Activated CD4-positive, alpha-beta T cell treated with anti-CD3 and anti-CD28 coated beads, Interleukin-2, amount 50 U/mL, for 24 hours (primary cell): ENCODE measurements at places on chromosomes 2 and 18.

- DNase-seq: no peak
These were observed 663.3 kb upstream of the CHAC2 start for GRCh38 chr2:53104263-53104662.

DNA sequence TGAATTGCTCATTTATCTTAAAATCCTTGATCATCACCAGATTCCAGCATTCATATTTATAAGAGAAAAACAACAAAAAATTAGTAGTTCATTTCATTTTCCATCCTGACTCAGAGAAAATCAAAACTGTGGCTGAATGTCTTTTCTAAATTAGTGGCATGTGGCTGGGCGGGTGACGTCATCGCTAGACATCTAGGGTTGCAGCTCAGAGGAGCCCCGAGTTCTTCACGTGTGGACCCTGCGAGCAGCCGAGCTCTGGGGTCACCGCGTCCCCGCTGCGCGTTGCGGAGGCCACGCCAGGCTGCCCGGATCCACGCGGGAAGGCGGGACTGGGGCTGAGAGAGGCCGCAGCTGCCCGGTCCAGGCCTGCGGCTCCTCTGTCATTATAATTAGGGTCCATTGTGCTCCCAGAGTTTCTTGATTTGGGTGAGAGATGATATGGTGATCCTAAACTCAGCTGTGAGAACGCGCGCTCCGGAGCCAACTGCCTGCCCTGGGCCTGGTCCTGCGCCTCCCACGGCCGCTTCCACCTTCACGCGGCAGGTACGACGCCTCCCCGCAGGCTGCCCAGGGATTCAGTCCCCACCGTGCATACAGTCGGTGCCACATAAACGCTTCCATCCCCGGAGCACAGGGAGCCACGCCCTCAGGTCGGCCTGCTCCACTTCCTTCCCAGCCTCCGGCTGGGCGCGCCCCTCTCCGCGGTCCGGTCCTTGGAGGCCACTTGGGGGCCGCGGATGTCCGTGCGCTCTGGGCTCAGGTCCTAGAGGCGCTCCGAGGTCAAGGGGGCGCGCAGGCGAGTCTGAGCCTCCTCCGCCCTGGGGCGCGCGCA is 56.5 kb downstream of the TMEM18 start:
- no peak for DNase-seq

- DNase-seq: no peak
These were observed 359.3 kb downstream of the KIAA1328 start for GRCh38 chr18:37188016-37188791.

DNA sequence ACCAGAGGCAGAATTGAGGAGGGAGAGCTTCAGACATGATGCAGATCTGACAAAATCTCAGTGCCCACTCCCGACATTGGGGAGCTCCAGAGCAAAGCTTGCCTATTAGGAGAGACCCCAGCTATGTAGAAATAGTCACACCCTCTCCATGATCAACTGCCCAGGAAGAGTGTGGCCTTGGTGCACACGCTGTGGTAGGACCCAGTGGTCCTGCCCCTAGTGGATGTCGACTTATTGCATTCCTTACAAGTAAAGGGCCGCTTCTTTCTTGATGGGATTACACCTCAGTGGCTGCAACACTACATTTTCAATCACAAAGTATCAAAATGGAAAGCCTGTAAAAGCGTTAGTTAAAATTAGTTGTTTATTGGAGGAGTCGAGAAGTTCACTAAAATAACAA is 64.2 kb downstream of the VRK2 start:
- no peak for DNase-seq

- DNase-seq: no peak
These were observed 368.8 kb upstream of the CDH19 start for GRCh38 chr18:66972681-66973080.

DNA sequence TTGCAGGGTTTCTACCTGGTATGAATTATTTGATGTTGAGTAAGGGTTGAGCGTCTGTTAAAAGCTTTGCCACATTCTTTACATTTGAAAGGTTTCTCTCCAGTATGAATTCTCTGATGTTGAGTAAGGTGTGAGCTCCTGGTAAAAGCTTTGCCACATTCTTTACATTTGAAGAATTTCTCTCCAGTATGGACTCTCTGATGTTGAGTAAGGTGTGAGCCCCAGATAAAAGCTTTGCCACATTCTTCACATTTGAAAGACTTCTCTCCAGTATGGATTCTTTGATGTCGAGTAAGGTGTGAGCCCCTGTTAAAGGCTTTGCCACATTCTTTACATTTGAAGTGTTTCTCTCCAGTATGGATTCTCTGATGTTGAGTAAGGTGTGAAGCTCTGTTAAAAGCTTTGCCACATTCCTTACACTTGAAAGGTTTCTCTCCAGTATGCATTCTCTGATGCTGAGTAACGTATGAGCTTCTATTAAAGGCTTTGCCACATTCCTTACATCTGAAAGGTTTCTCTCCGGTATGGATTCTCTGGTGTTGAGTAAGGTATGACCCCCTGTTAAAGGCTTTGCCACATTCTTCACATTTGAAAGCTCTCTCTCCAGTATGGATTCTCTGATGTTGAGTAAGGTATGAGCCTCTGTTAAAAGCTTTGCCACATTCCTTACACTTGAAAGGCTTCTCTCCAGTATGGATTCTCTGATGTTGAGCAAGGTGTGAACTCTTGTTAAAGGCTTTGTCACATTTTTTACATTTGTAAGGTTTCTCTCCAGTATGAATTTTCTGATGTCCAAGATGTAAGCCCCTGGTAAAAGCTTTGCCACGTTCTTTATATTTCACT is 27.1 kb downstream of the ZNF519 start:
- no peak for DNase-seq

DNA sequence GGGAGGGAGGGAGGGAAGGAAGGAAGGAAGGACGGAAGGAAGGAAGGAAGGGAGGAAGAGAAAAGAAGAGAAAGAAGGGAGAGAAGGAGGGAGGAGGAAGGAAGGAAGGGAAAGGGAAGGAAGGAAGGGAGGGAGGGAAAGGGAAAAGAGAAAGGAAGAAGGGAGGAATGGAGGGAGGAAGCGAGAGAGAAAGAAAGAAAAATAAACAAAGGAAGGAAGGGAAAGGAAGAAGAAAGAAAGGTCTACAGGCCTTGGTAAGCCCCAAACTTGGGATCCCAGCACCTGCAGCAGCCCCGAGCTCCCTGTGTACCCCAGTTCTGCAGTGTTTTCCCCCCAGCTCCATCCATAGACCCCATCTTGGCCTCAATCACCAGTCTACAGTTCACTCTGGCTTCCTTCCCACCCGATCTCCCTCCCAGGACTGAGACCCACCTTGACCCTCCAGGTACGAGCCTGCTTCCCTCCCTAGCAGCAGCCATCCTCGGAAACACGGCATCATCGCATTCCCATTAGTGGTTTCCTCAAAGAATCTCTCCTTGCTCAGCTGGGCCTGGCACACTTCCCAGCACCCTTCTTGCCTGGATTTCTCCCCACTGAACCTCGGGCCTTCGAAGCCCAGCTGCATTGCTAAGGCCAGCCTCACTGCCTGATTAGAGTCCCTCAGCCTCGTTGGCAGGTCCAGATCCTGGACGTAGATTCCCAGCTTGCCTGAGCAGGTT is 46.1 kb upstream of the SH3BP4 start:
- no peak for DNase-seq

DNA sequence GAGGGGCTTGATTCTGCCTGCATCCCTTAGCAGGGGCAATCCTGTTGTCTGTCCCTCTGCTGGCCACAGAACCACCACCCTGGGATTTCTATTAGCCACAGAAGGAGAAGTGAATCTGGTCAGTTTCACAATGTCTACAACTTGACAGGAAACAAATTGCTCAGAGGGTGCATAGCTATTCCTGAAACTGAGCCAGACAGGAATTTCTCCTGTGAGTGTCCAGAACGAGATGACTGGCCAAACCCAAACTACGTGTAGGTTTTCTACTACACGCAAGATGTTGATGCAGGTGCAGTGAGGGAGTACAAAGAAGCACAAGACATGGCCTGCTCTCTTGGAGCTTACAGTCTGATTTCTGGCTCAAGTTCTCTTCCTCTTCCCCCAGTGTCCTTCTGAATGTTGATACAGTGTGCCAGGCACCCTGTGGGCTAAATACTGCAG is 201.9 kb downstream of the CLIP4 start:
- DNase-seq: no peak

- no peak for DNase-seq
These were observed 132.8 kb upstream of the TTC39C start for GRCh38 chr18:23881778-23882177.
